ENCODE measurements at places on chromosomes 7 and 10.

GRCh38 chr7:12210179-12211053 is 678 bp upstream of the TMEM106B start:
- DNase-seq: no peak

DNA sequence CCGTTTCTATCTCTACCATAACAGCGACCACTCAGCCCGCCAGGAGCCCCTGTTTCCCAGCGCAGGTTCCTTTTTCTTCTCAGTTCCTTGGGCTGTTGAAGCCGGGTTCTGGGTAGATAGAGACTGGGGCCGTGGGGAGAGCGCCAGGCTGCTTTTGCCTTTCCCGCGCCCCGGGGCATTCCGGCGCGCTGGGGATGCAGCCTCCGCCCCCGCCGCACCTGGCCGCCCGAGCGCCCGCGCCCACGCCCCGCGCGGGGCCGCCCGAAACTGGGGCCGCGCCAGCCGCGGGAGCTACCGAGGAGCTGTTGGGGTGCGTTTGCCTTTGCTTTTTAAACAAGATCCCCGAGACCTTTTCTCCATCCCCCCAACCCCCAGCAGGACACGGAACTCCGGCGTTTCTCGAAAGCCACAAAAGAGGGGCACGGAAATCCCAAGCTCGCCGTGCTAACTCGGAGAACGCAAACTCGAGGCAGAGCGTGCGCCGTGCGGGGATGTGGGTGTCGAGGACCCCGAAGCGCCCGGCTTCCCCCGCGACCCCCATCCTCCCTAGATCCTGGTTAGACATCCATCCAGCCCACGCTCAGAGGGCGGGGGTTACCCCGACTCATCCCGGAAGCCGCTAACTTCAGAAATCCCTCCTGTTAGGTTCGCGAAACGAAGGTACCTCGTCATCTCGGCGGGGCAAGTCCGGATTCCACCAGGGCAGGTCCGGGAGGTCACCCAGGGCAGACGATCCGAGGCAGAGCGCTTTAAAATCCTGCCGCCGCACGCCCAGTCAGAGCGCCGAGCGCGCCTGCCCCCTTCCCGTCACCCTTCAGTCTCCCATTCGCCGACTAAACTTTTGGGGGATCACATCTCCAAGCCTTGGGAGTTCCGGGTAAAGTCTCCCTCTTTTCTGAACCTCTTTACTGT is 1.0 kb downstream of the GRM8 start:
- no peak for DNase-seq

DNA sequence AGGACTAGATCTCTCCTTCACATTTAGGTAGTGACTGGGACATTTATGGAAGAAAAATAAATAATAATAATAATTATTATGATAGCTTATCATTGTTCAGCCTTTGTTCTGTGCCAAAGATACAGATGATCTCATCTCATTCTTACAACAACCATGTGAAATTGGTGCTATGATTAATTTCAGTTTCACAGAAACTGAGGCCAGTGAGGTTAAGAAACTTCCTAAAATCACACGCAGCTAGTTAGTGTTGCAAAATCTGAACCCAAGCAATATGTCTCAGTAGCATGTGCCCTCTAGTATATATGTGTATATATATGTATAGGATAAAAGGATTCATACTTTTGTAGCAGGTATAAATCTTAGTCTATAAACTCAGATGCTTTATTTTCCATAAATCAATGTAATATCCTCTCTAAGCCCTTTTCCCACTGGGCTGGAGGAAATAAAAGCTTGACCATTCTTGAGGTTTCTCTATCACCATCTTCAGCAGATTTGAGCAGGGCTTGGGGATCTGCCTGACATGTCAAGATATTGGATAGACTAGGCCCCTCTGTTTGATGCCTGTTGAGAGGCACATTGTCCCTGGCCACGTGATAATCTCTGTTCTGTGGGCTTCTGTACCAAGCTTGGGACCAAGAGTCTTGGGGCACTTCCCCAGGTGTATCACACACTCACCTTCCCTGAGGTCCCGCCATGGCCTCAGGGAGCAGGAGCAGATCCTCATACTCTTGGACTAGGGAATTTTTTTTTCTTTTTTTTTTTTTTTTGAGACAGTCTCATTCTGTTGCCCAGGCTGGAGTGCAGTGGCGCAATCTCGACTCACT is 172.6 kb upstream of the NRP1 start:
- no peak for DNase-seq

- DNase-seq: no peak
Observed at GRCh38 chr7:217781-218180, 25.4 kb downstream of the FAM20C start.

- DNase-seq: no peak
Observed at GRCh38 chr10:93090619-93091018, 16.9 kb downstream of the CYP26A1 start.

- DNase-seq: no peak
Observed at GRCh38 chr7:34191771-34192479, 286.6 kb downstream of the BMPER start.

DNA sequence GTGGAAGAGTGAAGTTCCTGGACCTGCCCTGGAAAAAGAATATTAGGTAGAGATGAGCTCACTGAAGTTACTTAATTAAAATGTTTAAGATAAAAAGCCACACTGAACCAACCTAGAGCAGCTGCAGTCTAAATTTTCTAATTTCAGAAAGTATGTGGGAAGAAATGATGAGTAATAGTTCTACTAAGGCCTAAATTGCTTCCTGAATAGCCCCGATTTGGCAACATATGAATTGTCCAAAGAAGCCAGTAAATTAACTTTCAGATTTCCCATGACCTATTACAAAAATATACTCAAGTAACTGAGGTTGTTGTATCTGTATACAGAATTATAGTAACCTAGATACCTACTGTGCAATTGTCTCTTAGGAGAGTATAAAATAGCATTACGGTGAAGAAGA is 312.6 kb downstream of the IPMK start:
- no peak for DNase-seq

DNA sequence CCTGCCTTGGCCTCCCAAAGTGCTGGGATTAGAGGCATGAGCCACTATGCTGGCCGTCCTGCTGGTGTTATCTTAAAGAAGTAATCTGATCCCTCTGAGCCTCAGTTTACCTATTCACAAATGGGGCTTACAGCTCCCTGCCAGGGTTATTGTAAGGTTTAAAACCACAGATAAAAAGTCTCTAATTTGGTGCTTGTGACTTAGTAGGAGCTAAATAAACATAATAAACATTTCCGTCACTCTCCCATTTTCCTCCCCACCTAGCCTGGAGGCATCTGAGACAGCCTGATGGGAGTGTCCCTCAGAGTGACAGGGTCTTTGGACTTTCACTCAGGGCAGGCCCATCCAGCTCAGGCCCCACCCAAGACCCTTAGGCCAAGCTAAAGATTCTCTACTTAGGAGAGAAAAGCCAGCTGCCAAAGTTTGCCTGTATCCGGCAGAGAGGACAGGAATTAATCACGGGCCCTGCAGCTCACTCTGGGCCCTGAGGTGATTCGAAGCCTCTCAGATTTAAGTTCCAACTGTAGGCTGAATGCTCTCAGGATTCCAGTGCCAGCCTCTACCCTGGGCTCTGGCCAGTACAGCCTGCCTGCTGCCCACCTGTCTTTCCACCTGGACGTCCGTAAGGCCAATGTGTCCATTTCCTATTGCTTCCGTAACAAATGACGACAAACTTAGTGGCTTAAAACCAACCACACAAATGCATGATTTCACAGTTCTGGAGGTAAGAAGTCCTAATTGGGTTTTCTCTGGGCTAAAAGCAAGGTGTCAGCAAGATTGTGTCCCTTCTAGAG is 21.8 kb upstream of the DUSP5 start:
- no peak for DNase-seq

- no peak for DNase-seq
Observed at GRCh38 chr7:55563596-55564325, 8.5 kb downstream of the VOPP1 start.

GRCh38 chr10:100969187-100970075 is at the start of gene SEMA4G:
TSS of gene SEMA4G (plus strand) at chr10:100969504. CDS start at chr10:100972913, 3,409 bp downstream.
- DNase-seq: no peak

GRCh38 chr7:112882511-112882910 is 92.3 kb upstream of the TMEM168 start:
- no peak for DNase-seq

DNA sequence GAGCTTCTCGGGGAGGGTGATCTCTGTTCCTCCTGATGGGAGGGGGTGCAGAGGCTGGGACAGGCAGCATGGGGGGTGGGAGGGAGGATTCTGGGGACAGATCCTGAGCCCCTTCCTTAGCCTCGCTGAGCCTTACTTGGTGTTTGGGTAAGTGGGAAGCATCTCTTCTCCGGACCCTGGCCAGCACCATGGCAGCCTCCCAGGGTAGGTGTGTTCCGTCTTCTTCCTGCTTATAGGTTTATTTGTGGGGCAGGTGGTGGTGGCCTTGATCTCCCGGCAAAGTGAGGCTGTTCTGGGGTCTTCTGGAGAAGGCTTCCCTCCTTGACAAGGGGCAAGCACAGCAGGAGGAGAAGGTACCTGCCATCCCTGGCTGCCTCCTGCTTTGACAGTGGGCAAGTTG is 226.9 kb downstream of the GLRX3 start:
- DNase-seq: no peak

DNA sequence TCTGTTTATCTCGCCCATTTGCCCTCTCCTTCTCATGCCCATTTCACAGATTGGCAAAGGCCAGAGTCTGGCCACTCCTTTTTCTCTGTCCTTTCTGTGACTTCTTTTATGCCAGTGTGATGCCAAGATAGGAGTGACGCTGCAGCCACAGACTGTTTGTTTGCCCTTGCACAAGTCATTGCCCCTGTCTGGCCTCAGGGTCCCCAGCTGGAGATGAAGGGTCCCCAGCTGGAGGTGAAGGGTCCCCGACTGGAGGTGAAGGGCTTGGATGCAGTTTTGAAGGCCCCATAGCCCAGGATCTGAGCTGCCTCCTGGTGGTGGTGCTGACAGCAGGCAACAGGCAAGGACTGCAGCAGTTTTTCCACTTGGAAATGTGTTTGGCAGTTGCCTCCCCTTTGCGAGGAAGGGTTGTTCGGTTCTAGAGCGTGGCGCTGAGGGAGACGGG is 50.8 kb upstream of the SLC29A3 start:
- DNase-seq: no peak

GRCh38 chr7:34070511-34071323 is 165.4 kb downstream of the BMPER start:
- no peak for DNase-seq

- DNase-seq: no peak
Observed at GRCh38 chr10:129870961-129871621, 93.0 kb downstream of the EBF3 start.

- DNase-seq: no peak
Observed at GRCh38 chr7:94458041-94458440, 51.6 kb upstream of the CASD1 start.

- no peak for DNase-seq
Observed at GRCh38 chr7:138876326-138876725, 78.3 kb upstream of the ATP6V0A4 start.

DNA sequence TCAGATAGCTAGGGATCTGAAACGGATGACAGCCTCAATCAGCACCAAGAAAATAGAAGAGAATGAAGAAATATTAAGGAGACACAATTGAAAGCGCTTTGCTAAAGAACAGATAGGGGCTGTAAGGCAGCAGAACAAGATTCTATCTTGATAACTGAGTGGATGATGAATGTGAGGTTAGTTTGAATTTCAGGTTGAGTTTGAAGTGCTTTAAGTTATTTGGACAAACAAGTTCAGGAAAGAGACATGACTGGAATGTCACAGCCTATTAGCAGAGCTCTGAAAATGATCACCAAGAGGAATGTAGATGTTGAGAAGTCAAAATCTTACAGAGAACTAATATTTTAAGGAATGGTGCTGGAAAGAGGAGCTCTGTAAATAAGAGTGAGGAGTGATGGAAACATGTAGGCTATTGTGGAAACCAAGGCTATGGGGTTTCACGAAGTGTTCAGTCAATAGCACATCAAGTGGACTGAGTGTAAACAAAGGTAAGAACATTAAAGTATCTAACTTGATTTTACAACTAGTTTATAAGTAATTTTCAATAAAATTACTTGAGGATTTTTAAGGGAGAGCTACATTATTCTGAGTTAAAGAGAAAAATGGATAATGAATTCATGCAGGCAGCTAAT is 61.6 kb downstream of the MEST start:
- DNase-seq: no peak

All from AG04449 (cell line).